ENCODE measurements at places on chromosomes 2 and 18. TPM values are rescaled to one million over a fixed set of nuclear protein-coding genes. Genes with fewer than 3 reads are reported as not detected.

The ALKAL2 gene
- total RNA-seq = not detected

The SNED1 gene
- 9.6 TPM for total RNA-seq

The C2orf66 gene
- total RNA-seq = not detected

The SIX3 gene
- total RNA-seq = 1.4 TPM

The SCN7A gene
- total RNA-seq = not detected

The CNDP2 gene
- total RNA-seq = 161 TPM

The FOXI3 gene
- total RNA-seq = not detected

Data from PC-9 (cell line).